Cortex of kidney (tissue), 1 donor: ENCODE measurements at places on chromosomes 3 and 15.

DNA sequence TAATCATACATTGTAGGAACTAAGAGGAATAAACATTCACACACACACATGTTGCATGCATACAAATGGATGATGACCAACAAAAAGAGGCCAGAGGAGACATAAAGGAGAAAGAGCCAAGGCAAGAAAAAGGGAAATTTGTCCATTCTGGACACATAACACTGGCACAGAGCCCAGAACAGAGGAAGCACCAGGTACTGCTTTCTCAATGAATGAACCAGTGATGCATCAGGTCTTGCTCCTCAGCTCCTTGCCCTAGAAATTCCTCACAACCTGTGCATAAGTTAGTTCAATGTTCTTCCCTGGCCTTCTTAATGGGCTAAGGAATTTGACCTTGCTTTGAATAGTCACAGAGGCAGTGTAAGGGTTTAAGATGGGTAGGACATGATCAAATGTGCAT lies 270.3 kb downstream of the ERC2 start:
- no peak for DNase-seq

GRCh38 chr15:77500989-77501388 lies 80.3 kb downstream of the HMG20A start:
- DNase-seq = no peak

DNA sequence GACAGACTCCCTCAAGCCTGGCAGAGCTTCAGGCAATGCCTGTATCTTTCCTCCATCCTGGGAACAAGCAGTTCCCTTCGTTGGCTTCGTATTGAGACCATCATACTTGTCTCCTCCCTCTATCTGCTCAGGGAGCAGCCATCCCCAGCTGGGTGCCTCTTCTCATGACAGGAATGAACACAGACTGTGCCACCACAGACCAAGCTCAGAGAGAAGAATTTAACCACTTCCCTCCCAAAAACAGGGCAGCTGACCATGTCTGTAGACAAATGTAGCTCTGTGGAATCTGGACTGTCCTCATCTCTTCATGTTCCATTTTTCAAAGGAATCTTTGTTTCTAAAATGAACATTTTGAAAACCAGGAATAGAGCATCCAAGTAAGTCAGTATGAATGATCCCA lies 245.4 kb downstream of the ERC2 start:
- DNase-seq = no peak

GRCh38 chr3:133607816-133608215 lies 34.3 kb downstream of the CDV3 start:
- DNase-seq = no peak

GRCh38 chr15:100248236-100248635 lies 93.5 kb downstream of the ADAMTS17 start:
- no peak for DNase-seq

DNA sequence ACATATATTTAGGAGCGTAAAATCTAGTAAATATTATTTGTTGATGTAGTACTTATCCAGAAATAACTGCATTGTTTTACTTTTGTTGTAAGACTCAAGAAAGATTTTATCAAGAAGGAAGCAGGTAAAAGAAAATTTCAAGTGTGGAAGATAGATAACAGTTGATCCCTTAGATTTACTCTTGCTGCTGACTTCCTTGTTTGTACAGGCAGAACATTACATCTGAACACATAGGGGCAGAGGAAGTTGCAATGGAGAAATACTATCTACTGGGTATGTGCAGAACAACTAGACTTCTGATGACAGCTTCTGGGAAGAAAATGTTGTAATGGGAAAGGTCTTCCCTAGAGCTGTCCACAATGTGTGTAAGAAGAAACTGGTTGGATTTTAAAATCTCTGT lies 350.6 kb downstream of the NLGN1 start:
- DNase-seq = no peak

GRCh38 chr3:56491566-56491965 lies 23.3 kb upstream of the ERC2 start:
- no peak for DNase-seq

DNA sequence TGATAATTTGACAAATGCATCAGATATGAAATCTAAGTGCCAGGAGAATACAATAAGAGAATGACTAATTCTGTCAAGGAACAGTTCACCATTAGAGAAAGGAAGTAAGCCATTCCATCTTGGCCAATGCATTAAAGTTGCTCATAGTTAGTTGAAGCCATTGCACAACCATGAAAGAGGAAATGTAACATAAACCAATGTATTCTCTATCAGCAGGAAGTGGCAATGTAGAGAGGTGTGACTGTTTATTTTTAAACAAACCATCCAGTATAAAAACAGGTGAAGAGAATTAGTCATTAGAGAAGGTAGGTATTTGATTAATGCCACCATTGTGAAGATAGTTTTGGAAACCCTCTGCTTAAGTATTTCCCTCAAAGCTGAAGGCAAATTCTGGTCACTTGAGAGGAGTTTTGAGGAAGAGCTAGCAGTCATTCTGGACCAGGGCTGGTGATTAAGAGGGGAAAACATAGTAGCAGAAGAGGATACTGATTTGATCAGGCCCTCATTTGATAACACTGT lies 10.7 kb upstream of the ANXA2 start:
- no peak for DNase-seq

GRCh38 chr15:26582840-26583239 lies 190.0 kb downstream of the GABRB3 start:
- no peak for DNase-seq

DNA sequence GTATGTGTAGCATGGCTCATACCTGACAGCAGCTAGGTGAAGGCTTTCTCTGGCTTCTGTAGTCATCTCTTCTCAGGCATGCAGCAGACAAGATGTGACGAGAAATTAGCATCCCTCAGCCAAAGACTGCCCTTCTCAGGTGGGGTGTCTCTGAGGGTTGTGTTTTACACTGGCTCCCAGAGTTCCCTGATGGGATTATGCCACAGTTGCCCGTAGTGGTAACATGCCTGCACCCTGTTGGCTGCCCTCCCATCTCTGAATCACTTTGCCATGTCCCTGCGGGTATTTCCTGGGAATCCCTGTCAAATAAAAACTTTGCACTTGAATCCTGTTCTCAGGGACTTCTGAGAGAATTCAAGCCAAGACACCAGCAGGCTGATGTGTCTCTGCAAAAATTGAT lies 70.5 kb downstream of the LRTM1 start:
- no peak for DNase-seq

DNA sequence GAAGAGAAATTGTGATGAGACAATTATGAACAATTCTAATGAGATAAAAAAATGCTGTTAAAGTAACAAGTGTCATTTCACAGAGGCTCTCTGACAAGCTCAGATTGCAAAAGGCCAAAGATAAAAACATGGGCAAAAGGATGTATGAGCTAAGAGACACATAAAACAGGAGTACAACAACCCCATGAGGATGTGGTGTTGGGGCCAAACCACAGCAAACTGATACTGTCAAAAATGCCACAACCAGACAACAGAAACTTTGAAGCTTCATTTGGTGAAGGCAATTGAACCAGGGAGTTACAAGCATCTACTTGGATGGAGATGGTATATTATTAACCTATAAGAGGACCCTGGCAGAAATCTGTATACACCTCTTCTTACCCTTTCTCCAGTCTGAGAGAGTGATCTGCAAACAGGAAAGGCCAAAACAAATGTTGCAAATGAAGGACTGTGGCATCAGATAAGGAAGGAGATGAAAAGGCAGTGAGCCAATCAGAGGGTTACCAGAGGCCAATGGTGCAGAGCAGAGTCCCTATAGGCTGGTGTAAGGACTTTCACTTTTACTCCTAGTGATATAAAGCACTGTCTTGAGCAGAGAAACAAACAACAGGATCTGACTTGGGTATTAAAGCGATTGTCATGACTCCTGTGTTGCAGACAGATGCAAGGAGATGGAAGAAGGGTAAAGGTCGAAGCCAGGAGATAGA lies 659.0 kb downstream of the NTRK3 start:
- no peak for DNase-seq

DNA sequence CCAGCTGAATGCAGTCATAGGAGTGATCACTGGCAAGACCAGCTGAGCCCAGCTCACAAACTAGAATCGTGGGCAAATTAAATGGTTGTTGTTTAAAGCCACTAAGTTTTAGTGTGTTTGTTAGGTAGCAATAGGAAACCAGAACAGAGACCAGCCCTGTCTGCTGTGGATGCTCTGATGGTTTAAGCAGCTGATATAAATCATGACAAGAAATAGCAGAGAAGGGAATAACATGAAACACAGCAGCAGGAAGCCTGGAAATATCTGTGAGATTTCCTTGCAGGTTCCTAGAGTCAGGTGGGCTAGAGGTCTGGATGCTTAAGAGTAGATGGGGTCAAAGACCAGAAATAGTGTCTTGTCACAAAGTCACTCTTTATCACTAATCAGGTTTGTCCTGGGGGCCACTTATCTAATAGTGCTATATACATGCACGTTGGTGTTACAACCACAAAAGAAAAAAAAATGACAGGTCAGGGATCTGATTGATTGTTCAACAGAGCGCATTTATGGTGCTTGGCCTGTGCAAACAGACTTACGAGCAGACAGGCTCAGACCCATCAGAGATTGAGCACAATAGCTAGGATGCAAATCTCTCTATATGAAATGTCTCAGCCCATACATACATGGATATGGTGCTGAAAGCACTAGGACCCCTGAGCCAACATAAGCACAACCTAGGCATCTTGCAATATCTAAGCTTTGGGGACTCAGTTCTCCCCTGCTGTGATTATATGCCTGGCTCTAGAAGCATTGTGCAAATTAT lies 967.7 kb downstream of the AGBL1 start:
- DNase-seq = no peak

GRCh38 chr15:39896846-39897245 lies 23.2 kb downstream of the GPR176 start:
- DNase-seq = no peak

- no peak for DNase-seq
These were observed at the start of gene GDPGP1 for GRCh38 chr15:90234096-90234988. TSS of gene GDPGP1 (plus strand) at chr15:90234209. CDS start at chr15:90240909, 6,700 bp downstream.

GRCh38 chr3:49476563-49476962 lies 6.5 kb downstream of the DAG1 start:
- DNase-seq = no peak

GRCh38 chr3:165523801-165524200 lies 313.4 kb downstream of the BCHE start:
- DNase-seq = no peak

DNA sequence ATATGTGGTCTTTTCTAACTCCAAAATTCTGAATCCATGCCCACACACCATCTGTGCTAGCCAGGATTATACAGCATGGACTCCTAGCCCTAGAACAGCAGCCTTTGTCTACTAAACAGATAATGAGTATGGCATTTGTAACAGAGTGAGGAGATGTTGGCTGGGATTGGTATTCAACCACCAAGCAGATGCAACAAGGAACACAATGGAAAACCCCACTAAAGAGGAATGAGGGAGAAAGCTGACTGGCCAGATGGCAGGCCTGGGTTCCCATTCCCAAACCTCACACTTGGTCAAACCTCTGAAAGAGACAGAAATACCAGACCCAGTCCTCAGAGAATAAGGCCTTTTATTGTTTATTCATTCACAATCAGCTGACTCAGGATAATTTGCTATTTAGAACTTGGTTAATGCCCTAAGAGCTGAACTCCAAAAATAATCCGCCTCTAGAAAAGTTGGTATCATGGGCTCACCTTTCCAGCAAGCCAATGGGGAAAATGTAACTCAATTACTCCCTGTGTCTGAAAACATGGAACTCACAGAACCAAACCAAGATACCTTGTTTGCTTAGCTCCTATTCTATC lies 145.6 kb downstream of the LRRC3B start:
- DNase-seq = no peak

DNA sequence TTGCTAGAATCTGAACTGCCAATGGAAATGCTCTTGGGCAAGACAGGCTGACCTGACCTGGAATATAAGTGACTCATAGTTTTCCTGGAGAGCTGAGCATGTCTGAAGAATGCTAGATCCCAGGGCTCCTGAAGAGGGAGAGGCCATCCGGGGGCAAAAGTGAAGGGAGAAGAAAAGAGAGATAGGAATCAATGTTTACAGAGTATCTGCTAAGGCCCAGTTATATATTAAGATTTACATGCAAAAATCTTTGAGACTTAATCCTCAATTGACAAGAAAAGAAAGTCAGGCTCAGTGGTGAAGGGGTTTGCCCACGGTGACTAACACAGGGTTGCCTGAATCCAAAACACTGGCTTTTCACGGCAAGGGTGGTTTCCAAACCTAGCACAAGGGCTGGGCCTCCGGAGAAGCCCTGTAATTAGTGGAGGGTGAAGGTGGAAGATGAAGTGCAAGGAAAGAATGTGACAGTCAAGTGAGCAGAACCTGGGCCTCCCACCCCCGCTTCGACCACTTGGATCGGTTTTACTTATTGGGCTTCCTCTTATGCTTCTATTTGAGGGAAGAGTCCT lies 91.7 kb upstream of the FGF12 start:
- no peak for DNase-seq

- DNase-seq = no peak
These were observed 13.1 kb downstream of the BSN start for GRCh38 chr3:49567406-49567805.

GRCh38 chr3:23611737-23612295 lies 193.9 kb upstream of the UBE2E1 start:
- DNase-seq = no peak

- DNase-seq = no peak
These were observed 28.9 kb downstream of the ZXDC start for GRCh38 chr3:126446791-126447190.

DNA sequence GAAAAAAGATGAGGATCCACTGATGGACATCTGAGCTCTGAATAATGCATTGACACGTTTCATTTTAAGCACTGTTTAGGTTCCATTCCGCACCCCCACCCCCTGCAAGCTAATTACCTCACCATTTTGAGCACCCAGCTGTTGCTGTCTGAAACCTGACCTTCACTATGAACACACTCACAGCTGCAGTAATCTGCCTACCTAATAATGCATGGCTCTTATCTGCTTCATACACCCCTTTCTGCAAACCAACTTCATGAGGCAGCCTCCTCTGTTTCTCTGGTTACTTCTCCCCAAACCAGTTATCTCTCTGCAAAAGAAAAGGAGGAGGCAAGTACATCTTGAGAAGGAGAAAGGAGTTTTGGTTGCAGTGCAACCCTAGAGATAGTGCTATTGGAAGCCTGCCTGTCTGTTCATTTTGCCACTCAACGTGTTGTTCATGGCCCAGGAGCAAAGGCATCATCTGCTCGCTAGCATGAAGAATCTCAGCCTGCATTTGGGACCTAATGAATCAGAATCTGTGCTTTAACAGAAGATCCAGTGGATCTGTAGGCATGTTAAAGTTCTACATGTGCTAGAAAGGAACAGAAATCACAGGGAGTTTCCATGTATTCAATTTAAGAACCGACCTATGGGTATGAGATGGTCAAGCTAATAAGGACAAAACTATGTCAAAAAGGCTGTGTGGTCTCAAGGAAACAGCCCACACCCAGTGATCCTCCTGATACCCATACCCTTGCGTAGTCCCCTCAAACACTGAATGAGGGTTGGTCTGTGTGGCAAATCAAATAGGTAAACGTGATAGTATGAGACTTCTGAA lies 87.2 kb downstream of the MB21D2 start:
- no peak for DNase-seq

DNA sequence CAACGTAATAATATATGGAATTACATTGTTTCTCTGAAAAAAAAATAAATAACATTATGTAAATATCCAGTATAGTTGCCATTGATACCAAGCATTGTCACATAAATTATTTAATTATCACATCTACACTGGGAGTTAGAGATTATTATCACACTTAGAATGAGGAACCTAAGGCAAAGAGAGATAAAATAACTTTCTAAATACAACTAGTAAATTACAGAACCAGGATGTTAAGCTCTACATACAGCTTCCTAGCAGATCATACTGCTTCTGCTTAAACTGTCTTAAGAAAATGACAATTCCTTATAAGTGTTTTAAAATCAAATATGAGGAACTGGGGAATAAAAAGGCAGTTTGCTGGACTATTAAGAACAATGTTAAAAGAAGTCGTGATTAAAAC lies 104.5 kb downstream of the NSUN3 start:
- no peak for DNase-seq

GRCh38 chr3:47164007-47164881 lies at the start of gene SETD2:
TSS of gene SETD2 (minus strand) at chr3:47164113. CDS start at chr3:47163924, 189 bp downstream.
- DNase-seq = no peak
